Left ventricle myocardium superior (tissue), 1 donor: ENCODE measurements at places on chromosomes 16 and 17.

GRCh38 chr17:40070709-40071312, 8.0 kb downstream of the THRA start:
- no peak for DNase-seq

GRCh38 chr17:34099859-34100515, 155.1 kb upstream of the CCL2 start:
- no peak for DNase-seq

GRCh38 chr17:1730326-1731193, 6.1 kb downstream of the WDR81 start:
- peak; percentile 93 for DNase-seq

DNA sequence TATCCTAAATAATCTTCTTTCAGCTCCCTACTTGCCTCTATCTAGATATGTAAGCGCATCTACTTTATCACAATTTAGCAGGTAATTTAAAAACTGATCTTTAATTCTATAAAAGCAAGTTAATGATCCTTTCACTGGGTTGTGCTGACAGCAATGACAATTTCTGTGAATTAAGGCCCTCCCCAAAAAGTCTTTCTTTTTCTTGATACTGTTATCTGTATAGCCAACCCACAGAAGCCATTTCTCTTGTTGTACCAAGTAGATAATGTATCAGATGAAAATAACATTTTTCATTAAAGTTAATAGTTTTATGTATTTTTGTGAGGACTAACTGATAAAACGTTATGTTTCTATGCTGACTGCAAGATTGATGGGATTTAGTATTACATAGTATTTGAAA, 3.8 kb downstream of the ZPBP2 start:
- DNase-seq = no peak

- no peak for DNase-seq
Observed at GRCh38 chr17:44308865-44309264, 464 bp downstream of the RUNDC3A start.

GRCh38 chr17:49747632-49748031, 16.3 kb downstream of the FAM117A start:
- no peak for DNase-seq

DNA sequence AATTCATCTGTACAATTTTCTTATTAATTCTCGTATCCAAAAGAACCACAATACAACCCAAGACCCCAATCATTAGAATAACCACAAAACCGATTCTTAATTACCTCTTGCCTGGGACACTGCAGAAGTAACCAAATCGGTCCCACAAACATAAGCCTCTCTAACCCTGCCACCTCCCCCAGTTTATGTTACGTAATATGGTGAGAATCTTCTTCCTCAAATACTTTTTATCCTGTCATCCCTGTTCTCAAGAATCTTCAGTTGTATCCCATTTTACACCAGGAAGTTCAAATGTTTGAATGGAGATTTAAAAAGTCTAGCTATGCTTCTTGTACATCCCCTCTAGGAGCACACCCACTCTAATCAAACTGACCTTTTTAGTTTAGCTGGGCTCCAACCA, 269.3 kb upstream of the TBX2 start:
- no peak for DNase-seq

- peak; percentile 66 for DNase-seq
Observed at GRCh38 chr17:72191921-72192799, 71.3 kb downstream of the SOX9 start.
